ENCODE measurements at places on chromosomes 7 and 10.
A peak's percentile ranks its signal among the peaks of the same experiment; 100 is the strongest.

DNA sequence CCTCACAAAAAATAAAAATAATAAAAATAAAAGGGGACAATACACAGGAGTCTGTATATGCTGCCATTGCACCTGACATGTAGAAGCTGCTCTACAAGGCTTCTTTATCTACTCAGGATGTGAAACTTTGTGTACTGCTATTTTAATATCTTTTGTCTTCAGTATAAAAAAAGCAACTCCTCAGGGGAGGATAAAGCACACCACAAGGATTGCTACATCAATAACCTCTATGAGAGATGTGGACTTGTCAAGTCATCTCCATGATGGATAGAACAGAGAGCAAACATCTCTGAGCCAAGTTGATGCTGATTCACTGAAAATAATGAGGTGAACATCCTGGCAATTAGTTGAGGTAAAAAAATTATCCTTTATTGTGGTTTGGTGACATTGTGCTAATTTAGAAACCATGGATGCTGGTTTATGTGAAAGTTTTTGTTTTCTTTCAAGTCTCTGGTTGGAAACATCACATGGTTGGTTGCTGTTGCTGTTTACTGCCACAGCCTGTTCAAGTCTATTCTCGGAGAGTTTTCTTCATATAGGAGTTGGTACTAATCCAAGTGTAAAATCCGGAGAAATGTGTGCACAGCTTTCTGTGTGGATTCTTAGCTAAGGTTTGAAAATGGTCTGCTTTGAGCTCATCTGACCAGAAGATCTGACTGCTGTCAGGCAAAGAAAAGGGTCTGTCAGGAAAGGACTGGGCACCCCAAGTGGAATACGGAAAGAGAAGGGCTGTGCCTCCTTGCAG lies 1.5 kb upstream of the HECW1 start:
- DNase-seq: no peak

- DNase-seq: no peak
These were observed 805 bp downstream of the RASGEF1A start for GRCh38 chr10:43265799-43266721.

- no peak for DNase-seq
These were observed 80.0 kb downstream of the DAGLB start for GRCh38 chr7:6367701-6368211.

- DNase-seq: peak; percentile 46
These were observed 640.4 kb downstream of the TYW1 start for GRCh38 chr7:67637023-67637358.

GRCh38 chr10:95525033-95525418 lies 36.1 kb downstream of the SORBS1 start:
- DNase-seq: no peak

DNA sequence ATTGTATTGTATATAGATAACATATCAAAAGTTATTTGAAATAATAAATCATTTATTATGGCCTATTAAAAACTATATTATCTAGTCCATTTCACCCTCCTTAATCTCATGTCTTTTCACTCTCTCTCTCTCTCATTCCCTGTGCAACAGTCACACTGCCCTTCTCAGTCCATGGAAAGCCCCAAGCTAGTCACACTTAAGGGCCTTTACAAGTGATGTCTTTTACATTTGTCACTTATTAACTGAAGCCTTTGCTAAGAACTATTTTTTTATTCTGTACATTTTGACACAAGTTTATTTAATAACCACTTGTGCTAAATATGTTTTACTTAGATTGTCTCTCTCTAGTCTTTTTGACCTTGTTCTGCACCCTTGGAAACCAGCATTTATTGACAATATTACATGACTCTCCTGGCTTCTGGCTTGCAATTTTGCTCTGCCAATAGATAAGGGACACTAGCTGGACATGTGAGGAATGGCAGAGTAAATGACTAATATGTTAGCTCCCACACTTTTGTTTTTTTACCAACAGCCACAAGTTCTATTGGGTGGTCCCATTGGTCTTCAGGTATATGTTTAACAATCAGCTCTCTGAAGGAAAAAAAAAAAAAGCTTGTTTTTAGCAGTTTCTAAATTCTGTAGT lies 706.8 kb upstream of the POT1 start:
- no peak for DNase-seq

- DNase-seq: no peak
These were observed 36.5 kb downstream of the JMJD1C start for GRCh38 chr10:63429281-63429680.

DNA sequence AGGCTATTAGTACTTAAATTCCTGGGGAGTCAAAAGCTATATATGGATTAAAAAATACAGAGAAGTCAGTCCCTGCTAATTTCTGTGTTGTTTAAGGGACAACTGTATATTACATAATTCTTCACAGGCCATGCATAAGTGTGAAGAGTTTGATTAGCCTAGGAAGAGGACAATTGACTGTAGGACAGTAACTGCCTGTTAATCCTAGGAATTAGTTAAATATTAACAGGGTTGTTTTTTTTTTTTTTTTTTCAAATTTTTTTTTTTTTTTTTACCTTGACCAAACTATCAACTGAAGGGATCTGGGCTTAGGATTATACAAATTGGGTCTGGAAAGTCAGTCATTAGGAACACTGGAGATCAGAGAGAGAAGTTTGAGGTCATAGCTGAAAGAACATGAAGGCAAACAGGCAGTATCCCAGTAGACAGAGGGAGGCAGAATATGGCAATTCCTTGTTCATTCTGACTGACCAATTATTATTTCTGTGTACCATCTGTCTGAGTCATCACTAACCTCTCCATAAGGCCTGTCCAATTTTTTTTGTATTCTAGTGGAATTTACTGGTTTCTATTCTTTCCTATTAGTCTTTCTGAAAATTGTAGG lies 1139.2 kb downstream of the SORCS1 start:
- DNase-seq: no peak

GRCh38 chr7:132053871-132054270 lies 497.4 kb upstream of the PODXL start:
- no peak for DNase-seq

DNA sequence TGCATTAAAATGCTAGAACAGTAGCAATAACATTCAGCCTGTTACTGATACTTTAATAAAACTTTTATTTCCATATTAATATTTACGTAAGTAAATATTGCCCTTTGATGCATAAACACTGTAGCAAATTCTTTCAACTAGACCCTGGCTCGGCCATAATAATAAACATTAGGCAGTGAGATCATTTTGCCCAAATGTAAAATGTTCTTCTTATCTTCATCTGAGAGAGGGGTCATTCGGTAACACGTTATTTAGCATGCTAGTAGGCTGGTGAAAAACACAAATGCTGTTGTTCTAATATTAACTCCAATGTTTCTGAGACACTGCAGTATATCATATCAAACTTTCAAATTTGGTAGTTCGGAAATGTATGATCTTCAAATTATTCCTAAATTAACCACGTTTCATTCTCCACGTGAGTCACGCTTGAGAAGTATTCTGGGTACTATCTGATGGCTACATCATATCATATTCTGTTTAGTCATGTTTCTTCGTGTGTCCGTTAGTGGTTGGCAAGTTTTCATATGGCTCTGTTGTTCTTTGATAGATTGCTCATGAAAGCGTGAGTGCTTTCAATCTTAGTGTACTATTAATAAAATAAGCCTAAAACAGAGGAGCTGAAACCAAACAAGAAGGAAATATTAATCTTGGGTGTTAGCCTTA lies 145.8 kb downstream of the NSUN6 start:
- no peak for DNase-seq

GRCh38 chr10:118246332-118247295 lies 95.5 kb downstream of the FAM204A start:
- no peak for DNase-seq

DNA sequence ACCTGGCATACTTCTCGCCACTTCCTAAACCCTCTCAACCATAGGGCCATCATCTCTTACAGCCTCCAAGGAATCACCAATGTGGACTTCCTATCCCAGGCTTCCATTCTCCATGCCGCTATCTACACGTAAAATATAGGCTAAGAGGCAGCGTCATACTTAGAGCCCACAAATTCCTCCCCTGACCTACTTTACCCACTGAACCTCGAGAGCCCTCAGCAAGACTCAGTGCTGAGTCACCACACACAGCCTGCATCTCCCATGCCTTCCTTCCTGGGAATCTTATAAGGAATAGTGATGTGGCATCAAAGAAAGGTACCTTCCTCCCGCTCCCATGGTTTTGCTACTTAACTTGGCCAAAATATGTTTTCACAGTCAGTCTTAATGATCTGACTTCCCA lies 435.6 kb upstream of the NFE2L3 start:
- no peak for DNase-seq

DNA sequence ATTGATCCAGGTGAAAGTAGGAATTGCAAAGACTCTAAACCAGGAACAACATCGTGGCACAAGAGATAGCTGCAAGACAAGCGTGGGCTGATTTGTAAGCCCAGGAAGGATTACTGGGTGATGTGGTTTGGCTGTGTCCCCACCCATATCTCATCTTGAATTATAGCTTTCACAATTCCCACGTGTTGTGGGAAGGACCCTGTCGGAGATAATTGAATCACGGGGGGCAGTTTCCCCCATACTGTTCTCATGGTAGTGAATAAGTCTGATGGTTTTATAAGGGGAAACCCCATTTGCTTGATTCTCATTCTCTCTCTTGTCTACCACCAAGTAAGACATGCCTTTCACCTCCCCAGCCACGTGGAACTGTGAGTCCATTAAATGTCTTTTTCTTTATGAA lies 59.5 kb downstream of the ST8SIA6 start:
- no peak for DNase-seq

DNA sequence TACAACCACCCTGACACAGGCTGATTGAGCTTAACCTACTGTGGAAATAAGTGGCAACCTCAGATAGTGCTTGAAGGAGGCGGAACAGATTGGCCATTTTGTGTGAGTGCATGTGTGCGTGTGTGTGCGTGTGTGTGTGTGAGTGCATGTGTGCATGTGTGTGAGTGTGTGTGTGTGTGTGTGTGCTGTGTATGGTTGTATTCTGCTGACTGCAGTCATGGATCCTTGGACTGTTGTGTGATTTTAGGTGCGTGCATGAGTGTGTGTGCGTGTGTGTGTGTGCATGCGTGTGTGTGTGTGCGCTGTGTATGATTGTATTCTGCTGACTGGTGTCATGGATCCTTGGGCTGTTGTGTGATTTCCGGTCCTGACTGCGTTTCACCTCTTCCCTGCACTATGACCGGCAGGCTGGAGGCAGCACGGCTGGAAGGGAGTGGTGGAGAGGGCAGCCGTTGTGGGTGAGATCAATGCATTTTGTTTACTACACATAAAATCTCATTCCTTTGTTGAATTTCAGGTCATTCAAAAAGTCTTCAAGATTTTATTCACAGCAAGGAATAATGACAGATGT lies 6.3 kb downstream of the IQCE start:
- DNase-seq: no peak

DNA sequence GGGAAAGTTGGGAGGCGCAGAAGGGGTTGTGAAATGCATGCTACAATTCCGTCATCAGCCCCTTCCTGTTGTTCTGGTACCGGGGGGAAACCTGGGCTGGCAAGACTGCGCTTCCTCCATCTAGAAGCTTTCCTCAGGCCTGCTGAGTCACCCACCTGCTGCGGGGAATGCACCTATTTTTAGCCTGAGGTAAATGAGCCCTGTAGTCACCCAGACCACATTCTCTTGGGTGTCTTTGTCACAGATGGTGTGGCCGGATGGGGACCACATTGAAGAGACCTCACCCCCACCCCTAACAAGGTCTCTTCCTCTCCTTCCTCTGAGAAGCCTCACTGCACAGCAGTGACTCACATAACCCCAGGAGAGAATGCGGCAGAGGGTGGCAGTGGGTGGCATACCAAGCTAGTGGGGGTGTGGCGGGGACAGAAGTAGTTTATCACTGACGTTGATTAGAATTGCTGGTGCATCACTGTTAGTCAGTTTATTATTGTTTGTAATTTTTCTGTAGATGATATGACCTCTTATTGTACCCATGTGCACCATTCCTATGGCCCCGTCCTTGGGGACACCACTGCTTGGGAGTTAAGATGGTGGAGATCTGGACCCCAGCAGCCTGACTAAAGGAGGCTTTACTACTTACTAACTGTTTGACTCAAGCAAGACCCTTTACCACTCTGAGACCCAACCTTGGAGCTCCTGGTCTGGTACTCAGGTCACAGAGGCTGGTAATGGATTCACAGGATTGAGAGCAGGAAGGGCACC lies 83.0 kb upstream of the DUSP5 start:
- DNase-seq: no peak

Measured in NCI-H1694 (cell line).